Frontal cortex (tissue), 4 donors: ENCODE measurements at places on chromosomes 13 and 19. TPM values are rescaled to one million over a fixed set of nuclear protein-coding genes. Genes with fewer than 3 reads are reported as not detected.

DNA sequence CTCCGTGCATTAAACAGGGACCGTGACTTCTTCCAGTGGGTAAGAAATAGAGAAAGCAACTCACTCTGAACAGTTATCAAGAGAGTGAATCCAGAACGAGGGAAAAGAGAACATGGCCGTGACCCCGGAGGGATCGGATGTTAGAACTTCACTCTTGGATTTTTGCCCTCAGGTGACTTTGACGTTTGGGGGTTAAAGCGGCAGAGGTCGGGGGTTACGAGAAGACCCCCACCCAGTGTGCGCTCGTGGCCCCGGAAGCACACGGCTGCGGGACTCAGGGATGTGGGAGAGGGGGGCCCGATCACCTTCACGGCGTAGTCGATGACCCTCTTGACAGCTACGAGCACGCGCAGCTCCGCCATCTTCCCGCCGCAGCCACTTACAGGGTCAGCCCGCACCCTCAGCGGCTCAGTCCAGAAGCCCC, at the start of gene ETFB:
Gene ETFB (minus strand): TSS at position 424 of the 424 bp plus-strand sequence. CDS start 62 bp downstream, at position 362.
- DNase-seq, result no peak

DNA sequence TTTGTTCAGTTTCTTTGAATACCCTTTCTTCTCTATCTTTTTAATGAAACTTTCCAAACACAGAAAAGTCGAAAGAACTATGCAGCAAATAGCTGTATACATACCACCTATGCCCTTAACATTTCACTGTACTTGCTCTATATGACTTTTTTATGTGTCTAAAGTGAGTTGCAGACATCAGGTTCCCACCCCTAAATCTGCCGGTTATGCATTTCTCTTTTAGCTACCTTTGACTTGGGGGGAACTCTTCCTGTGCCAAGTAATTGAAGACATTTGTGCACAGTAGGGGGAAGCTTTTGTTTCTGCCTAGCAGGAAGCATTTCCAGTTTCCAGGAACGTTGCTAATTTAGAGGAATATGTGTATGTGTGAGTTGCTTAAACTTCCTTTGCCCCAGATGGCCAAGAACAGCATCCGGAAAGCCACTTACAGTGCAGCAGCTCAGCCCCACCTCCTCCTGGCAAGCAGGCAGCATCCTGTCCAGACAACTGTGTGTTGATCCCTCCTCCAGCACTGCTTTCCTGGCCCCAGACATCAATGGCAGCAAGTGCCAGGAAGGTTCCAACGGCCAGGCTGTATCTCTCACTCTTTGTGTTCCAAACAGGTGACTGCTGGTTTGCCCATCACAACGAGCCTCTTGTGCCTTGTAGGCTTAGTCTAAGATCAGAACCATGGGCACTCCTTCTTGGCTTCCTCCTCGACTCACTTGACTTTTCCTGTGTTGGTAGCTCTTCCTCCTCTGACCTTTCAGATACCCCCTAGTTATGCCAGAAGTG, 14.7 kb upstream of the GRAMD1A start:
- no peak for DNase-seq

The CD22 gene
- total RNA-seq, result not detected

The CLC gene
- not detected for total RNA-seq

The SPTBN4 gene
- 23.2 TPM for total RNA-seq

GRCh38 chr13:57739089-57739488, 107.5 kb downstream of the PCDH17 start:
- no peak for DNase-seq
